ENCODE measurements at places on chromosomes 6 and 20.
A peak's percentile ranks its signal among the peaks of the same experiment; 100 is the strongest.

DNA sequence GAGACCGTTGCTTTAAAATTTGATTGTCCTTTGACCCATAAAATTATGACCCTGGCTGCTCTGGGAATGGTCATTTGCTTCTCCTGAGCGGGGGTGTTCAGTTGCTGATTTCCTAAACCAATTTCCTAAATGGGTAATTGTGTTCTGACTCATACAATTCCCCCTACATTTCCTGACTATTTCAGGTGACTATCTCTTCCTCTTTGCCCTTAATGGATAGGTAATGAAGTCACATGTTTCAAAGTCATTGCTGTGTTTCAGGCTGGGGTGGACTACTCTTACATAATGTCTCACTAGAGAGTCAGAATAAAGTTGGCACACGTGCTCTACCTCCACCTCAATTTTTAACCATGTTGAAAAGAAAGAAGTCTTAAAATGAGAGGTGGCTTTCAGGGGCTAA lies 109.8 kb downstream of the DOK5 start:
- no peak for DNase-seq

DNA sequence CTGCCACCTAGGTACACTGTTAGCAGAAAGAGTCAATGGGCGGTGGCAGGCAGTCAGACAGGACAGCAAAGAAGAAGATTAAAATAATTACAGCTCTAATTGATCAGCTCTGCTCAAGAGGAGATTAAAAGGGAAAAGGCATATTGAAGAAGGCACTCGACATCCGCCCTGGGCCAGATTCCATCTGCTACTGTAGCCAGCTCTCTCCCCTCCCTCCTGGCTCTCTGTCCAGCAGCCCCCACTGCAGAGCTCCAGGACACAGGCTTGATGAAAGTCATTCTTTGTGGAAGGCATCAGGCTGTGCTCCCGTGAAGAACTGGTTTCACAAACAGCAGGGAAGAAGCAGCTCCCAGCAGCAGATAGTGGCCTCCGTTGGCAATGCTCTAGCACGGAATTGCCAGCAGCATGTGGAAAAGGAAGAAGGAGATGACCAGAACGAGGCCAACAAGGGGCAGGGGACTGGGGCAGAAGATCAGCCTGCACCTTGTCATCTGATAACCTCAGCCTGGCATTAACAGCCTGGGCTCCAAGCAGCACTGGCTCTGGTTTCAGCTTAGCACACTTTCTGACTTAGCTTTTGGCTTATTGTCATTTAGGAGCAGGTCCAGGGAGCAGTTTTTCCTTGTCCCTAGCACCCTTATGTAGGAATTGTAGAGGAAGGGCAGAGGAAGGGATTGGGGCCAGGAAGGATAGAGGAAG lies 465.9 kb downstream of the KIF16B start:
- DNase-seq: no peak

GRCh38 chr20:8434326-8434876 lies 302.3 kb downstream of the PLCB1 start:
- peak; percentile 41 for DNase-seq

GRCh38 chr6:52543729-52544601 lies 32.9 kb downstream of the TRAM2 start:
- DNase-seq: no peak

- DNase-seq: no peak
Measured at GRCh38 chr6:157985378-157986155, 3.9 kb downstream of the SYNJ2 start.

DNA sequence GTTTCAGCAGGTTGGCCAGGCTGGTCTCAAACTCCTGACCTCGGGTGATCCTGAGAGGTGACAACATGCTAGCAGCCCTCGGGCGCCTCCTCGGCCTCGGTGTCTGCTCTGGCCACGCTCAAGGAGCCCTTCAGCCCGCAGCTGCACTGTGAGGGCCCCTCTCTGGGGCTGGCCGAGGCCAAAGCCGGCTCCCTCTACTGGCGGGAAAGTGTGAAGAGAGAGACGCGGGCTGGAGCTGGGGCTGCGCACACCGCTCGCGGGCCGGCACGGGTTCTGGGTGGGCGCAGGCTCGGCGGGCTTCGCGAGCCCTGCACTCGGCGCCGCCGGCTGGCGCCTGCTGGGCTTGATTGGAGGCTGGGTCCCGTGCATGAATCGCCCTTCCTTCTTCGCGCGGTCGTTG lies 80.8 kb upstream of the RBM24 start:
- DNase-seq: no peak

DNA sequence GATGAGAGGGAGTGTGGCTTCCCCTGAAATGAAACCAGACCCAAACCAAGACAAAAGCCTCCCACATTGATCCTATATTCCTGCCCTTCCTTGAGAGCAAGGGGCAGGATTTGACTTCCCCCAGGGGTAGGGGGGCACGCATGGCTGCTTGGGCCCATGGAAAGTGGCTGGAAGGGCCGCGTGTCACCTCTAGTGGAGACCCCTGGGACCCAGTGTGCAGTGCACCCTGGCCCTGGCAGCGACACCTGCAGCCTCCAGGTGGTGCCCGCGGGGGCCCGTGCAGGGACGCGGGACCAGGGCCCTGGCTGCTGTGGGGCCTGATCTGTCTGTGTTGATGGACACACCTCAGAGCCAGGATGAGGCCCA lies 18.0 kb upstream of the SLCO4A1 start:
- no peak for DNase-seq

- no peak for DNase-seq
Measured at GRCh38 chr6:29107758-29108157, at the start of gene OR2J3. TSS of gene OR2J3 (plus strand) at chr6:29108058. CDS start at chr6:29111891, 3,833 bp downstream.

DNA sequence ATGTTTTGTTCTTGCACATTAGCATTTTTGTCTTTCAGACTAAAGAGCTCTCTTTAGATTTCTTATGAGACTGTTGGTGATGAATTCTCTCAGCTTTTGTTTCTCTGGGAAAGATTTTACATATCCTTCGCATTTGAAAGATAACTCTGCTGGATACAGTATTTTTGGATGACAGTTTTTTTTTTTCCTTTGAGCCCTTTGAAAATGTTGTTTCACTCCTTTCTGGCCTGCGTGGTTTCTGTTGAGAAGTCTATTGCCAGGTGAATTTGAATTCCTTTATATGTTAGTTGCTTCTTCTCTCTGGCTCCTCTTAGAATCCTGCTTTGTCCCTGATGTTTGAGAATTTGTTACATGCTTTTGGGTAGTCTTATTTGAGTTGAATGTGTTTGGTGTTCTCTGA lies 22.2 kb upstream of the KIAA1586 start:
- no peak for DNase-seq

- no peak for DNase-seq
Measured at GRCh38 chr6:71252960-71253359, 35.7 kb upstream of the OGFRL1 start.

DNA sequence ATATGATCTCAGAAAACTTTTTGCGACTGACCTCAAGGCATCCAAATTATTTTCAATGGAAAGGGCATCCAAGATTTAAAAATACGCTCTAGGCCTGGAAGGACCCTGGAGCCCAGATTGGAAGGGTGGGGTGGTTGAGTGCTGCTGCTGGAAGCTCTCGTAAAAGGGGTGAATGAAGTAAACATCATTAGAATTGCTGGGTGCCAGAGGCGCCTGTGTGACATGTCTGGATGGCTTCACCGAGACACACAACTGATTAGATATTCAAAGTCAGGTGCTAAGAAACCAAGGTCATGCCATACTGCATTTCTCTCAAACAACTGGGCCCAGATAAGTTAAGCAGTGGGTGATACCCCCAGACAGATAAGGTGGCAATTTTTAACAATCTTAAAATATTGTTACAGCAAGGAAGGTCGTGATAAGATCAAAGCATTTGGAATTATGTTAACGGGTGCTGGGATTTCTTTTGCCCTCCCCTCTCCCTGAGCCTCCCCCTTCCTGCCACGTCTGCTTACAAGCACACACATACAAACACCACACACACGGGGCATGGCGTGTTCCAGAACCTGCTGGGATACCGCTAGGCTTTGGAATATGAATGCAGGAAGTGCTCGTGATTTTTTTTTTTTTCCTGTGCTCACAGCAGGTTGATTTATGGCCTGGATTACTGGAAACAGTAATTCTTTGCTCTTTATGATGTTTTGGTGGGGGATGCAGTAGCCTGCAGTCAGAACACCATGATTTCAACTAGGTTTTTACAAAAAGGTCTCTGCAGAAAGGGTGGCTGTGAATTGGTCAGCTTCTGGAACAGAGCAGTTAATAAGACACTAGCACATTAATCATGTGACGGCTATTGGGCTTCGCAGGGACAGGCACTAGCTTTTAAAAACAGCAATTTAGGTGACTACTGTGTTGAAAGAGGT lies 551.2 kb downstream of the QKI start:
- no peak for DNase-seq

DNA sequence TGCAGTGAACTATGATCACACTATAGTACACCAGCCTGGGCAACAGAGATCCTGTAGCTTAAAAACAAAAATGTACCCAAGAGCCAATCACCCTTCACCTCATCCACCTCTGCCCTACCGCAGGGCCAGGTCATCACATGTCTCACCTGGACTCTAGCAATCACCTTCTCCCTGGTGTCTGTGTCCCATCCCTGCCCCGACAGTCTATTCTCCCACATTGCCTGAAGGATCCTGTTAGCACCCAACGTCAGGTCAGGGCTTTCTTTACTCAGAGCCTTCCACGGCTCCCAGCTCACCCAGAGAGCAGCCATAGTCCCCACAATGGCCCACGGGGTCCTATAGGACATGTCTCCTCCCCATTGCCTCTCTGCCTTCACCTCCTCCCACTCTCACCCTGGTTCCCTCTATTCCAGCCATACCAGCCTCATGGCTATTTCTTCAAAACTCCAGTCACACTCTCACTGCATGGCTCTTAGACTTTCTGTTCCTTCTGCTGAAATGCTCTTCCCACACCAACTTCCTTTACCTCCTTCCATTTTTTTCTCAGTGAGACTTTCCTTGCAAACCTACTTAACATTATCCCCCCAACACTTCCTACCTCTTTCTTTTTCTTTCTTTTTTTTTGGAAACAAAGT lies 22.5 kb upstream of the ARFGEF2 start:
- DNase-seq: peak; percentile 51

GRCh38 chr6:134026597-134026996 lies 25.8 kb downstream of the SLC2A12 start:
- DNase-seq: no peak

DNA sequence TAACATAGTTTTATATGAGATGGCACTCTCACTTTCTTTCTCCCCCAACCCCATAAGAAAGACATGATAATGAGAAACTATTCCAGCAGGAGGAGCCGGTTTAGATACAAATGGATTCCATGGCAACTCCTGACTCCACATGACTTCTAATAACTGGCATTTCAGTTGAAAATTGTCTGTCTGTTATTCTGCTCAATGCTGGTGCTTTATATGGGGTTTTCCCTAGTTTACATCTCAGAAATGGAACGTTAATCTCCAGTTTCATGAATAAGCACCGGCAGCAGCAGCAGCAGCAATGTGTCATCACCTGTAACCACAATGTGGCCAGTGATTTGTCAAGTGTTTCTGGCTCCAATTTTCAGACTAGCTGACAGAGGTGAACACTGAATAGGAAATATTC lies 8.0 kb upstream of the SIM1 start:
- no peak for DNase-seq

Measured in suppressor macrophage treated with lipopolysaccharide for 1 hour (primary cell).